ENCODE measurements at places on chromosomes 2 and 18.

GRCh38 chr18:74040459-74041332 lies 106.9 kb downstream of the FBXO15 start:
- peak; percentile 79 for DNase-seq

GRCh38 chr18:77110400-77110799 lies 22.2 kb downstream of the MBP start:
- DNase-seq, result no peak

DNA sequence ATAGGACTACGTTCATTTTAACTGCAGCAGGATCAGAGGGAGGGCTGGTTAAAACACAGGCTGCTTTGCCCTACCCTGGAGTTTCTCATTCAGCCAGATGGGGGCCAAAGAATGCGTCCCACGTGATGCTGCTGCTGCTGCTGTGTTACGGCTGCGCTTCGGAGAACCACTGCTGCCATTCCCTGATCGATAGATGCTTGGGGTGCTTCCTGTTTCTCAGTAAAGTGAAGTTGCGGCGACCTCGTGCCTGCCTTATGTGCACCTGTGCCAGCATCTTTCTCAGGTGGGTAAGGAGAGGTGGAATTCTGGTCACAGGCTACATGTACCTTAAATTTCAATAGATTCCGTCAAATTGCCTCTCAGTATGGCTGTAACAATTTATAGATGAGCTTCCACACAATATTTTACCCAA lies 24.7 kb upstream of the TOGARAM2 start:
- no peak for DNase-seq

GRCh38 chr2:23500836-23501235 lies 115.9 kb downstream of the KLHL29 start:
- no peak for DNase-seq

GRCh38 chr2:98572676-98573075 lies 35.6 kb downstream of the COA5 start:
- DNase-seq, result no peak

GRCh38 chr2:216474925-216475670 lies 23.5 kb upstream of the RPL37A start:
- DNase-seq, result no peak

DNA sequence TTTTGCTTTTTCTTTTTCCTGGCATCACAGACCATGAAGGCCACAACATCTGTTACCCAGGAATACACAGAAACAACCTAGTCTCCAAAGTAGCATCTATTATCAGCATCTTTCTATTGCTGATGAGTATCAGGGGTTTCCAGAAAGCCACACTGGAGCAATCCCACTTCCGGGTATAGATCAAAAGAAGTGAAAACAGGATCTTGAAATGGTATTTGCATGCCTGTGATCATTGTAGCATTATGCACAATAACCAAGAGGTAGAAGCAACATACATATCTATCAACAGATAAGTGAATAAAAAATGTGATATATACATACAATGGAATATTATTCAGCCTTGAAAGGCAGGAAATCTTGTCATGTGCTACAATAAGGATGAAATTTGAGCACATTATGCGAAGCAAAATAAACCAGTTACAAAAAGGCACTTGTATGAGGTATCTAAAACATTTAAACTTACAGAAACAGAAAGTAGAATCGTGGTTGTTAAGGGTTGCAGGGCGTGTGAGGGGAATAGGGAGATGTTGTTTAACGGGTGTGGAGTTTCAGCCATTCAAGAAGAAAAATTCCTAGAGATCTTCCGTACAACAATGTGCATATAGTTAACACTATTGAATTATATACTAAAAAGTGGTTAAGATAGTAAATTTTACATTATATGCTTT lies 115.1 kb downstream of the KCNE4 start:
- no peak for DNase-seq

GRCh38 chr2:66885775-66886383 lies 451.0 kb downstream of the MEIS1 start:
- DNase-seq, result no peak

- DNase-seq, result peak; percentile 45
These were observed 291.2 kb upstream of the DDX18 start for GRCh38 chr2:117523267-117523666.

- DNase-seq, result no peak
These were observed 19.8 kb downstream of the CMPK2 start for GRCh38 chr2:6845903-6846302.
